ENCODE measurements at places on chromosomes 3 and 15. TPM values are rescaled to one million over a fixed set of nuclear protein-coding genes. Genes with fewer than 3 reads are reported as not detected.

The SH2D7 gene
- total RNA-seq, result not detected

The TM4SF1 gene
- 28.9 TPM for total RNA-seq

The FGD5 gene
- 2.6 TPM for total RNA-seq

The NRROS gene
- not detected for total RNA-seq

The DUOXA2 gene
- not detected for total RNA-seq

The AQP9 gene
- not detected for total RNA-seq

The TEX9 gene
- 11.0 TPM for total RNA-seq

The SUSD5 gene
- total RNA-seq, result 2.9 TPM

The GLDN gene
- total RNA-seq, result 0.09 TPM

The MELTF gene
- 24.0 TPM for total RNA-seq

The CACNA2D2 gene
- 1.00 TPM for total RNA-seq

The CCR2 gene
- total RNA-seq, result not detected

Measured in astrocyte (in vitro differentiated cells and primary cell).